Activated CD4-positive, alpha-beta T cell treated with anti-CD3 and anti-CD28 coated beads, Interleukin-2, amount 50 U/mL, for 4 hours (primary cell): ENCODE measurements at places on chromosomes 3 and 15.

DNA sequence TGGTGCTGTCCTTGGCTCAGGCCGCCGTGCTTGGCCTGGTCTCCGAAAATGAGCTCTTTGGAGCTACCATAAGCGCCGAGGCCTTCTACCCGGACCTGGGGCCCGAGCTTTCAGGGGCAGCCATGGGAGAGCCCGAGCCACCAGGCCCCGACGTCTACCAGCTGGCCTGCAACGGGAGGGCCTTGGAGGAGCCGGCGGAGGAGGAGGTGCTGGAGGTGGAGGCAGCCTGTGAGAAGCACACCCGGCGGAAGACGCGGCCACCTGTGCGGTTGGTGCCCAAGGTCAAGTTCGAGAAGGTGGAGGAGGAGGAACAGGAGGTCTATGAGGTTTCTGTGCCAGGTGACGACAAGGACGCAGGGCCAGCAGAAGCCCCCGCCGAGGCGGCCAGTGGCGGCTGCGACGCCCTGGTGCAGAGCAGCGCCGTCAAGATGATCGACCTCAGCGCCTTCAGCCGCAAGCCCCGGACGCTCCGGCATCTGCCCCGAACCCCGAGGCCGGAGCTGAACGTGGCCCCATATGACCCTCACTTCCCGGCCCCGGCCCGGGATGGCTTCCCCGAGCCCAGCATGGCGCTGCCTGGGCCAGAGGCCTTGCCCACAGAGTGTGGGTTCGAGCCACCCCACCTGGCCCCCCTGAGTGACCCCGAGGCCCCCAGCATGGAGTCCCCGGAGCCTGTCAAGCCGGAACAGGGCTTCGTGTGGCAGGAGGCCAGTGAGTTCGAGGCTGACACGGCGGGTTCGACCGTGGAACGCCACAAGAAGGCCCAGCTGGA, 34.9 kb downstream of the IDH2 start:
- DNase-seq: no peak

DNA sequence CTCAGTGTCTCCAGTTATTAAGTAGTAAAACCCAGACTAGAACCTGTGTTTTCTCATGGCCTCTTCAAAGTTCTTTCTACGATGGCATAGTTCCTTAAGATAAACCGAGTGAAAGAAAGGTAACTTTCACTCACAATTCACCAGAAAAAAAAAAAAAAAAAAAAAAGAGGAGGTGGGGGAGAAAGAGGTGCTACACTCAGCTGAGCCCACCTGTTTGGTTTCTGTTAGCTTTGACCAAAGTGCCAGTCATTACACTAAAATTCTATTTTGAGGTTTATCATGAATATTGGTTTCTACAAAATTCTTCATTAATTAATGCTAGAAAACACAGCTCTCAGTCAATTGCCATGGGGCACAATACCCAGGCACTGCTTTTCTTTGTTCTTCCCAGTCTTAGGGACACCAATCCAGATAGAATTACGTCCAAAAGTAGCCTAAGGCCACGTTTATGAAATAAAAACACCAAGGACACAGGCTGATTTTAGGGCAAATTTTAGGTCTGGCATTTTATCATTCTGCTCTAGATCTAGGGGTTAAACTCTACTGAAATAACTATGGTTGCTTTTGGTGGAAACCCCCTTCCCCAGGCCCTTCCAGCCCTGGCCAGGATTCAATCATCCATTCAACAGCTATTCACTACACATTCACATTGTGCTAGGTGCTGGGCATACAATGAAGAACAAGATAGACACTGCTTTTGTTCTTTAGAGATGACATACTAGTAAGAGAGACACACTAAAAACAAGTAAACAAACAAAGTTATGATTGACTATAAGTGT, 1097.8 kb downstream of the FHIT start:
- no peak for DNase-seq

DNA sequence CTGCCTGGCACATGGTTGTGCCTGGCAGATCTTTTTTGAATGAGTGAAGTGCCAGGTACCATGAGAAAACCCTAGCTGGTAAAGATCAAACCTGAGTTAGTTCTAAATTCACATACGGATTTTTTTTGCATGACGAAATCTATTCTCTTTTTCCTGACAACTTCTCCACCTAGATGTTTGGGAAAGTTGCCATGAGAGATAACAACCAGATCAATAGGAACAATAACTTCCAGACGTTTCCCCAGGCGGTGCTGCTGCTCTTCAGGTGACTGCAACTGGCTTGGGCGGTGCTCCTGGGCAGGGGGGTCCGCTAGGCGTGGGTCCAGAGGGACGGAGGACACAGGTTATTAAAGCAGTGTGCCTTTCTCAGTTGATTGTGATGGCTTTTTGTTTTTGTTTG, 71.8 kb downstream of the CHDH start:
- DNase-seq: no peak

DNA sequence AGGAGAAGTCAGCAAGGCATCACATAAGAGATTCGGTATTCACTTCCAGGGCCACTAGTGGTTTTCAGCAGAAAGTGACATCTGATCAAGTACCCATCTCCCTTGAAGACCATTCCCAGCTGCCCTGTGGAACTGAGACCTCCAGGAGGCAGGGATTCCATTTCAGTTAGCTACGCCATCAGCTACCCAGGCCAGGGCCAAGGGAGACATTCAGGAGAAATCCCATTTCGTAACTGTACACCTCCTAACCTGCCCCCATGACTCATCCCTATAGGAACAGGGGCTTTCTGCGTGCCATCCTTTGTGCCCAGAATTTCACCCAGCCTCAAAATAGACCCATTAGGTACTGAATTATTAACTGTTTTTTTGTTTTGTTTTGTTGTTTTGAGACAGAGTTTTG, 24.7 kb downstream of the SPATA12 start:
- DNase-seq: no peak

- no peak for DNase-seq
These were observed 184.1 kb downstream of the LPP start for GRCh38 chr3:188338086-188338485.

DNA sequence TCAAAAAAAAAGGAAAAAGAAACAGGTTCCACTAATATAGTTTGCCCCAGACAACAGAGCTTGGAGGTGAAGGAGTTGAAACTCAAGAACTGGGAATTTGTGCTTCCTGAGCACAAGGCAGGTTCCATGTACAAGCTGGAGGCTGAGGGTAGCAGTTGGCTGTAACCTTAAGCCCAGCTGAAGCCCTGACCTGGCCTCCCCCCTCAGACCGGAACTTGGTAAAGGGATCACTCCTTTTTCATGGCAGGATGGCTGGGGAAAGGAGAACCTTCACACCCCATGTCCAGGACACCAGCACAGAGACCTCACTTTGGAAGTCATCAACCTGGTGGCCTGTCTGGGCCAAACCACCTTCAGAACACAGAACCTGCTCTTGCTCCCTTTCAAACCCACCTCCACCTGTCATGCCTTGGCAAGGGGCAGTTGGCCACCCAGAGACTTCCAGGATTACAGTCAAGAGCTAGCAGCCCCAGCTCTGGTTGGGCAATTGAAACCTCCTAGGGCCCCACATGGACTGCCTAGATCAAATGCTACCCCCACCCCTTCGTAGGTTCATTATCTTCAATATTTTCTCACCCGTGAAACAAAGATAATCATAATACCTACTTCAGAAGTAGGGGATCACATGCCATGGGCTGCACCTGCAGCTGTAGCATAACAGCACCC, 3.5 kb downstream of the RPL29 start:
- DNase-seq: no peak

DNA sequence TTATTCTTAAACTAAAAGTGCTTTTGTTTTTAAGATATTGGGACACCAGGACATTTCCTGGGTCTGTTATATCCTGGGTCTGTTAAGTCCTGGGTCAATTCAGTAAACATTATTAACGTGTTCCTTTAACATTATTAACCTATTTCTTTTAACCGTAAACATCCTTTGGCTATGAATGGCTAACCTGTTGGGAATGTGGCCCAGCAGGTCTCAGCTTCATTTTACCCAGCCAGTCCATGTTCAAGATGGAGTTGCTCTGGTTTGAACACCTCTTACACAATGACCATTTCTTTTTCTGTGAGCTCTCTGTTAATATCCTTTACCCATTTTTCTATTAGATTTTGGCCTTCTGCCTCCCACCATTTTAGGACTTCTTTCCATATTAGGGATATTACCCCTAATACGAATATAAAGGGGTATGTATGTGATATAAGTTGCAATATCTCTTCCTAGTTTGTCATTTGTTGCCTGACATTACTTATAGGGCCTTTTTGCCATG, 88.9 kb upstream of the NEDD4 start:
- DNase-seq: no peak

- DNase-seq: no peak
These were observed 196.4 kb downstream of the STT3B start for GRCh38 chr3:31729082-31729481.

DNA sequence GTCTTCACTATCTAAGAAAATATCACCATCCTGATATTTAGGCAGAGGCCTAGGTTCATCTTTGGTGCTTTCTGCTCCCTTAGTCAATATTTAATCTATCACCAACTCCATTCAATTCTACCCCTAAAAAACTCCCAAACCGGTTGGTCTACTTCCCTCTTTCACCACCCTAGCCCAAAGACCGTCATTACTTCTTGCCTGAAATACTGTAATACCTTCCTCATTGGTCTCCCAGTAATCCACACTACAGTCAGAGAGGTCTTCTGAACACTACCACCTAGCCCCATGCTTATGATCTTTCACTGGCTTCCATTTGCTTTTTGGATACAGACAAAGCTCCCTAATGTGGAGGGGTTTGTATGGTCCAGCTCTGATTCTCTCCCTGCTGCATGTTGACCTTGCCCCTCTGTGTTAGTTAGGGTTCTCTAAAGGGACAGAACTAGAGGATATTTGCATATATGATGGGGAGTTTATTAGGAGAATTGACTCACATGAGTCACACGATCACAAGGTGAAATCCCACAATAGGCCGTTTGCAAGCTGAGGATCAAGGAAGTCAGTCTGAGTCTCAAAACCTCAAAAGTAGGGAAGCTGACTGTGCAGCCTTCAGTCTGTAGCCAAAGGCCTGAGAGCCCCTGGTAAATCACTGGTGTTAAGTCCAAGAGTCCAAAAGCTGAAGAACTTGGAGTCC, 36.4 kb upstream of the ATP2C1 start:
- no peak for DNase-seq

- DNase-seq: no peak
These were observed 51.1 kb downstream of the NEDD4 start for GRCh38 chr15:55942332-55942731.

DNA sequence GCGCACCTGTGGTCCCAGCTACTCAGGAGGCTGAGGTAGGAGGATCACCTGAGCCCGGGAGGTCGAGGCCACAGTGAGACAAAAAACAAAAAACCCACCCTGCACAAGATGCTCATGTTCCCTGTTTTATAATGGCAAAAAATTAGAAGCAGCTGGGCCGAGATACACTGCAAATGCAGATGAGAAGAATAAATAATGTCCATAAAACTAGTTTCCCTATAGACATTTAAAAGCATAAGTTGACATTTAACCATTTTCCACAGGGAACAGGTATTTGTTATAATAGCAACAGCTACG, 537 bp upstream of the SCAP start:
- DNase-seq: no peak

DNA sequence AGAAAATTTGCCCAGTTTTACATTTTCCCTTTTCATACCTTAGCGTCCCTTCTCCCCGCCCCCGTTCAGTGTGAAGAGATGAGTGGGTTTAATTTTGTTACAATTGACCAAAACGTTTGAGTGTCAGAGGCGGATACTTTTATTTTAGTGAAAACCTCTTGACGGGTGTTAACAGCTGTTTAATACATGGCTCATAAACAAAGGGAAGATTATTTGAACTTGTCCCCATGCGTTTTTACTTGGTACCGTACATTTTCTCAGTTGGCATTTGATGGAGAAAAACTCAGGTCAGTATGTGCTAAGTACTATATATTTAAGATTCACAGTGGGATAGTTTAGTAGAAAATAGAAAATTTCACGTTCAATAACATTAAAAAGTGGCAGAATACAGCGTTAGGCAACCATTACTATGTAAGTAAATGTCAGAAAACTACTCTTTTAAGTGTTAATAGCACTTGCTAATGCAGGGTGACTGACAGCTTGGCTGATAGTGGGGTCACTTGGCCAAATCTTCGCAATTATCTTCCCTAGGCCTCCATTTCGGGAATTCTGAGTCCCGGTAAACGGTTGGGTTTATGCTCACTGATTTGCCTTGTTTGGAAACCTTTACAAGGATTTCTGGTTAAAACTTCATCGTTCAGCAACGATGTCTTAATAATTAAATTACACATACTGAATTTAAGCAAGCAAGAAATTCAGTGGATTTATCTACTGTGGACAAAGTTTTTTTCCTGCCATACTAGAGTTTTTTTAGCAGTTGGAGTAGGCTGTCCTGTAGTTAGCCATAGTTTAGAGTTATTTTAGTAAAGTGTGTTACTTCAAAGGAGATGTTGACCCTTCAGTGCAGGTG, 4.8 kb downstream of the CHD2 start:
- no peak for DNase-seq

GRCh38 chr15:72599855-72600464, 54.5 kb upstream of the GOLGA6B start:
- DNase-seq: no peak
